ENCODE measurements at places on chromosomes 16 and 17.

GRCh38 chr17:75975757-75976174 lies 3.2 kb downstream of the ACOX1 start:
- no peak for DNase-seq

DNA sequence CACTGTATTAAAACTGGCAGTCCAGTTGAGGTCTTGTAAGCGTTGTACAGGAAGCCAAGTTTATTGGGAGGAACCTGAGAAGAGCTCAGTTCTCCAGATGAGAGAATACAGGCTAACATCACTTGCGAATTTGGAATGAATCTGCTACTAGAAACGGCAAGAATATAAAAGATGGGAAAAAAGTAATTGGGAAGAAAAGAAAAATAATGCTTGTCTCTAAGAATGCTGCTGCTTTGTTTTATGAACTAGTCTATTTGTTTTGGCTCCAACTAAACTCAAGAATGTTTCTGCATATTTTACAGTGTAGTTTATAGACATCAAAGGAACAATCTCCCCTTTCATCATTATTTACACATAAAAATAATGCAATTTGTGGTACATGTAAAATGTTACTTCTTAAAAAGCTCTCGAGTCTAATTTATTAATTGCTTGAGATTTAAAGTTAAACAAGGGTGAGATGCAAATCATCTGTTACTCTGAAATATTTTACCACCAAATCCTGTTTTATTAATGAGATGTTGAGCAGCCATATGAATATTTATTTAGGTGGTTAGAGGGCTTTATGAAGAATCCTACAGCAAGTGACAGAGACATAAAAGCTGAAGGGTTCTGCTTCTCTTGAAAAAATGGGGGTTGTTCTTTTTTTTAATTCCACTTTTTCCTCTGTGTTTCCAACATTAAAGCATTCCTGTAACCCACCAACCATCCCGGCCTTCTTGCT lies 162.1 kb upstream of the AXIN2 start:
- DNase-seq: no peak

- peak; percentile 38 for DNase-seq
Observed at GRCh38 chr17:49748223-49748622, 15.7 kb downstream of the FAM117A start.

DNA sequence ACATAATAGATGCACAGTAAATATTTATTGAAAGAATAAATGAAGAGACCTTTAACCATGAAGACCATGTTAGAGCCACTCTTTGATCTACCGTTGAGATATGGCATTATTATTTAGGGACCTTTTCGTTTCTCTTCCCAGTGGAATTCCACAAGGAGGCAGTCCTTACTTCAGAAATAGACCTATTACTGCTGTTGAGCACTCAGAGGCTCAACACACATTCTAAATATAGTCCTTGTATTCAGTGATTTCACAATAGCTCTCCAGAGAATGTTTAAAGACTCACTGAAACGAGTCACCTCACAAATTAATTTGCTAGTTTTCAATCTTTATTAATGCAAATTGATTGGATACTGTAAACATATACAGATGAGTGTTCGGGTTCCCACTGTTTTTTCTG lies 603.8 kb downstream of the CDH8 start:
- DNase-seq: no peak

GRCh38 chr17:49579522-49579921 lies 3.9 kb downstream of the NXPH3 start:
- no peak for DNase-seq

DNA sequence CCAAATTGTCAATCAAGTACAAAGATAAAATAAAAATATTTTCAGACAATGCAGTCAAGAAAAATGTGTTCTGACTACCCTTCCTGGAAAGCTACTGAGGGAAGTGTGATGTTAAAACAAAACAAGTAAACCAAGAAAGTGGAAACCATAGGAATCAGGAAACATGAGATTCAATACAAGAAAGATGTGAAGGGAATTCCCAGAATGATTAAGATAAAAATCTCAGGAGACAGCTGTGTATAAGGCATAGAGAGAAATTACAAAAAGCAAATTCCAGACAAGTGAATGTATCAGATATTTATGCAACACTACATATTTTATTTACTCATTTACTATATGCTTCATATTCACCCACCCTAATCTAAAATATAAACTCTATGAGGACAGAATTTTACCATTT lies 32.2 kb downstream of the TRIM37 start:
- DNase-seq: no peak

- DNase-seq: peak; percentile 55
Observed at GRCh38 chr17:30332057-30332542, 1.8 kb downstream of the TMIGD1 start.

DNA sequence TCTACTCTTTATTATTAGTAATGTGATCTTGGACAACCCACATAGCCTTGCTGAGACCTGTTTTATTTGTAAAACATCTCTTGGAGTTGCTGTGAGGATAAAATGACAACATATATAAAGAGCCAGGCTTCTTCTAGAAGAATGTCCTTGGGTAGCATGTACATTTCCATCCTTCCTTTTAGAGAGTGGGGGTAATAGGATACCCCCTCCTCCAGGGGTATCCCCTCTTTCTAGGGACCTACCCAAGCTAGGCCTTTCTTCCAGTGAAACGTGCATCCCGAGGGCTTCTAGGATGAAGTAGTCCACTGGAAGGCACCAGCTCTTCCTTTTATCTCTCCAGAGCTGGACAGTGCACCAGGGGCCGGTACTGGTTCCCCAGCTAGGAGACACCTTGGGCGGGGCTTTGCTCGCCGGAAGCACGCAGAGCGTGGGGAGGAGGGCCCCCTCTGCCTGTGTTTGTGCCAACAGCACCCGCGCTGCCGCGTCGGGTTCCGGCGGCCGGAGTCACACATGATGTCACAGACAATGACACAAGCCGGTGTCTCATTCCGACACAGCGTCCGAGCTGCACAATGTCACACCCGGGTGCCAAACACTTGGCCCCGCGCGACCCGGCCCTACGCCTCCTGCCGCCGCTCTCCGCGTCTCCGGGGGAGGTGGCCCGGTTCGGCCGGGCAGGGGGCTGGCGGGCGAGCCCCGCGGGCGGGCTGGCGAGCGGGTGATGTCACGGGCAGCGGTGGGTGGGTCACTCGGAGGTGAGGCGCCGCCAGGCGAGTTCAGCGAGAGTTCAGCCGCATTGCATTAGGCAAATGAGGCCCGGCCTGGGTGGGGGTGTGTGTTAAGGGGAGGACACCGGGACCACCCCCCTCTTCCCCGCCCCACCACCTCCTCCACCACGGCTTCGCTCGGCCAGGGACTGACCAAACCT lies 23.4 kb downstream of the GJD3 start:
- peak; percentile 91 for DNase-seq

DNA sequence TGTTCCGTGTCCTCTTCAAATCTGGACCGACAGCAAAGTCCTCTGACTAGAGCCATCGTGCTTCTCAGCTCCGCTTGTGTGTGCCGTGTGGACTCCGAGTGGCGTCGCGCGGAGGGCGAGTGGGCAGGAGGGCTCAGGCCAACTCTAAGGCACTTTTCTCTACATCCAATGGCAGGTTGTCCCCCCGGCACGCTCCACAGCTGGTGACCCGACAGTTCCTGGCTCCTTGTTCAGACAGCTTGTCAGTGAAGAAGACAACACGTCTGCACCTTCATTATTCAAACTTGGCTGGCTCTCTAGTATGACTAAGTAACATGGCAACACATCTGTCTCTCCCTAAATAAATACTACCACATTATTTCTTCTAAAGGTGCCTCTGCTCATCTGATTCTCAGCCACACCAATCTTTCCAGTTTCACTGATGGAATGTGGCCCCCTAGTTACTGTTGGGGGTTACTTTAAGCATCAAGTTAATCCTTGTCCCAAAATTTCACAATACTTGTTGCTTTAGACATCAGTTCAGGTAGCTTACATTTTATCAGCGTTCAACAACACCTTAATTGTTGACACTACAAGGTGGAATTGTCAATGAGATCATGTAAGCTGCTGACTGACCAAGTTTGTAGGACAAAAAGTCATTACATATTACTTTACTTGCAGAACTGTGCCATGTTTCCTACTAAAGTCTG lies 15.4 kb downstream of the COG1 start:
- DNase-seq: no peak

- DNase-seq: no peak
Observed at GRCh38 chr17:80270104-80270503, 9.5 kb downstream of the RNF213 start.

DNA sequence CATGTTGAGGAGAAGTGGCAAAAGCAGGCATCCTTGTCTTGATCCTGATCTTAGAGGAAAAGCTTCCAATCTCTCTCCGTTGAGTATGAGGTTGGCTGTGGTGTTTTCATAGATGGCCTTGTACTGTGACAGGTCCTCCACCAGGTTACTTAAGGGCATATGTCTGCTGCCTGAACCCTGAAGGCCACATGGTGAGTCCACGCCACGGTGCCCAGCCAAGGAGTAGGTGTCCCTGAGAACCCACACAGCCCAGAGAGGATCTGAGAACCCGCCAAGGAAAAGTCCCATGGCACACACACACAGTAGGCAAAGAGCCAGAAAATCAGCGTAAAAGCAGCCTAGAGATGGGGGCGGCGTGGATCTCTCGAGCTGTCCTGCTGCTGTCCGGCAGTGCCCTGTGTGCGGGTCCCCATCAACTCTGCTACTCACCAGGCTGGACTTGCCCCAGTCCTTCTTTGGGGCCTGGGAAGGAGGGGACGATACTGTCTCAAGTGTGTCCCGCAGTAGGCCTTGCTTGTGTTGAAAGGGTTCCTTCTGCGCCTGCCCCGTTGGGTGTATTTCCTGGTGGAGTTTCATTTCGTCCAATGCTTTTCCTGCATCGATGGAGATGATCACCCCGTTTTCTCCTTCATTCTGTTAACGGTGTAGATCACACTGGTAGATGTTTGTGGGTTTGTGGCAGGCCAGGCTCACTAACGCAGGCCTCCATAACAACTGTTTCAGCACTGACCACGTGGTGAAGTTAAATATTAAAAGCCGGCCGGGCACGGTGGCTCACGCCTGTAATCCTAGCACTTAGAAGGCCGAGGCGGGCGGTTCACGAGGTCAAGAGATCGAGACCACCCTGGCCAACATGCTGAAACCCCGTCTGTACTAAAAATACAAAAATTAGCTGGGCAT lies 90.8 kb upstream of the DNAH17 start:
- no peak for DNase-seq

DNA sequence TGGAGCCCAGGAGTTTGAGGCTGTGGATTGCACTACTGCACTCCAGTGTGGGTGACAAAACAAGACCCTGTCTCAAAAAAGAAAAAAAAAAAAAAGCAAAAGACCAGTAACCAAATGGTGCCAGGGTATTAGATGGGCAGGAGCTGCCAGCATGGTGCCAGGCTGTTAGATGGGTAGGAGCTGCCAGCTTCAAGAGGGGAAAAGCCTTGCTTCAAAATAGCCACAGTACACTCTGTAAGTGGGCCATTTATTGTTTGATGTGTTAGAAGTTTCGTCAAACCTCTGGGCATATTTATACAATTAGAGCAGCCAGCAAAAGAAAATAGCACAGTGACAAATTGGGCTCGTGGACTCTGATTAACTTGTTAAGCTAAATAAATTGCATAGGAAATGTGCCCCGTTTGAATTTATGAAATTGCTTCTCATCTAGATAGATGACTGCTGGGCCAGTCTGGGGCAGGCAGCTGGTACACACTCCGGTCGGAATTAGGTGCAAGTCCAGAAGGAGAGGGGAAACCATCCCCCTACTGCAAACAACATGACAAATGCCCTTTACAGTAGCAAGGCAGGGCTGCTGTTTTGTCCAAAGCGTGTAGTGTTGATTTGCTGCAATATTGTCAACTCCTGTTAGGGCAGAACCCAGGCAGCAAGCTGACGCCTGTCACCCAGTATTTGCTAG lies 126.3 kb upstream of the IRX3 start:
- DNase-seq: no peak

- DNase-seq: no peak
Observed at GRCh38 chr16:85424260-85425073, 188.7 kb upstream of the GSE1 start.

DNA sequence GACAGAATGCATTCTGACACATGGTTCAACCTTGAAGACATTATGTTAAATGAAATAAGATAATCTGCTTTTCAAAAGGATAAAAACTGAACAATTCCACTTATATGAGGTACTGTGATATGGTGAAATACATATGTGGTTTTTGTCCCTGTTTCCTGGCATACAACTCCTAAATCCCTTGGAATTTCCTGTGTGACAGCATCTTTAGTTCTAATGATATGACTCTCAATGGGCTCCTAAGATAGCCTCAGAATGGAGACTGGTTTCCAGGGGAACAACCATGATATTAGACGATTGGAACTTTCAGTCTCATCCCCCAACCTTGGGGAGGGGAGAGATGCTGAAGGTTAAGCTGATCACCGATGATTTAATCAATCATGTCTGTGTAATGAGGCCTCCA lies 37.7 kb upstream of the PHLPP2 start:
- DNase-seq: no peak

- no peak for DNase-seq
Observed at GRCh38 chr17:81431545-81432482, 36.6 kb downstream of the BAHCC1 start.

GRCh38 chr17:55394357-55395021 lies 27.1 kb downstream of the MMD start:
- DNase-seq: no peak

GRCh38 chr17:32142857-32143526 lies 690 bp downstream of the RHOT1 start:
- peak; percentile 24 for DNase-seq

- DNase-seq: no peak
Observed at GRCh38 chr16:51382211-51382610, 231.1 kb upstream of the SALL1 start.

GRCh38 chr16:50282010-50282538 lies 15.7 kb downstream of the ADCY7 start:
- DNase-seq: peak; percentile 82

DNA sequence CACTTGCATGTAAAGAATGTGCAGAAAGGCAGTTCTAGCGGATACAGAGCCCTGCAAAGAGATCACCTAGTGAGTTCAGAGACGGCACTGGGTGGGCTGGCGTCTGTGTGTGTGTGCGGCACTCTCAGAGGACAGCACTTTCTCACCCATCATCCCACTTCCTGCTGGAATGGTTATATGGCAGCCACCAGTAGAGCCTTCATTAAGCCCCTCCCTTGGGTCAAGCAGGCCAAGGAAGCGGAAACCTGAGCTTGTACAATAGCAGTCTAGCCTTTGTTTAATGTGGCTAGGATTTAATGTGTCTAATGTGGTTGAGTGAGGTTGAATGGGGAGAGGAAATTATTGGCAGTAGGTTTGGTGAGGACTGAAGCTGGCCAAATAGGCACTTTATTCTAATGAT lies 88.3 kb upstream of the ELAC2 start:
- no peak for DNase-seq

GRCh38 chr17:56186222-56186786 lies 33.0 kb downstream of the ANKFN1 start:
- DNase-seq: no peak

DNA sequence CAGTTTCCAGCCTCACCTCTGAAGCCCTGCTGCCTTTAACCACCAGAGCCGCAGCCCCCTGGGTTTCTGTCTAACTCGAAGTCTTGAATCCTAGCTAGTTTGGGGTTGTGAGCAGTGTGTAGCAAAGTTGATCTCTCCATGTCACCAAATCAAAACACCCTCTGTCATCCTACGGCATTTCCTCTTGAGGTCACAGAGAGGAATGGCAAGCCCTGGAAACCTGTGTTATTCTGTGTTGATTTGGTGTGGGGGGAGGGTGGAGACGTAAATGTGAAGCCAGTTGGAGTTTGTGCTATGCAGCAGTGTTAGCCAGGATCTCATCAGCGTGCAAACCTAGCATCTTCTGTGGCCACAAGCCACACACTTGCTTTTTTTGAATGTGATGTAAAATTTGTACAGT lies 5.1 kb upstream of the LGALS9 start:
- DNase-seq: no peak

GRCh38 chr16:3780570-3780969 lies 63.2 kb upstream of the TRAP1 start:
- DNase-seq: no peak
